ENCODE measurements at places on chromosomes 3 and 15.

GRCh38 chr3:117914540-117915100, 1120.0 kb downstream of the IGSF11 start:
- no peak for DNase-seq

DNA sequence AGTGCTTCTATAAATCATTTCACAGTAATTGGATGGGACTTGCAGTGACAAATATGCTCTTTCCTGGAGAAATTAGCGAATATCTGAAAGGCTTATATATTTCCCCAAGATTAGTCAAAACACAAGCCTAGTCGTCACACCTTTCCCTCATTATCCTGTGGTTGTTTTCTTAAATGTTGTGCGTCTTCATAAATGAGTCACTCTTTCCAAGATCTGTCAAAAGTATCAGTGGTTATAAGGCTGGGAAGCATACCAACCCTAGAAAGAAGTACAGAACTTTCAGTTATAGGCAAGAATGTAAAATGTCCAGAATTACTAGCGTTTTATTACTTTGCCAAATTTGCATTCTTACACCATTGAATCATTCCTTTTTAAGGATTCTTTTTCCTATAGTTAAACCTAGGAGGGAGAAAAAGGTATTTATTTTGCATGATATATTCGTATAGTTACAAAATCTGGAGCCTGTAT, 33.6 kb downstream of the TMEM212 start:
- DNase-seq = no peak

DNA sequence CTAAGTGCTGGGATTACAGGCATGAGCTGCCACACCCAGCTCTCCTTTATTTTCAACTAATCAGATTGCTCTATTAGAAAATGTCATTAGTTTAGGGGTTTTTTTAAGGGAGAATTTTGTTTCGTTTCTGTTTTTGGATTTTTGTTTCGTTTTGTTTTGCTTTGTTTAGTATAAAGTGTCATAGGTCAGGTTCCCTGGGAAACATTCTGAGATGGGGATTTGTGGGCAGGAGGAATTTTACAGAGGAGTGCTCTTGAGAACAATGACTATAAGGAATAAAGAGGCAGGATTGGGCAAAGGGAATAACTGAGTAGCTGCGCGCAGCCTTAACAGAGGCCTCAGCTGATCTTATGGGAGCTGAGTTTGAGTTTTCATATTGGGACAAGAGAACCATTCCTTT, 86.8 kb upstream of the NR2F2 start:
- no peak for DNase-seq

DNA sequence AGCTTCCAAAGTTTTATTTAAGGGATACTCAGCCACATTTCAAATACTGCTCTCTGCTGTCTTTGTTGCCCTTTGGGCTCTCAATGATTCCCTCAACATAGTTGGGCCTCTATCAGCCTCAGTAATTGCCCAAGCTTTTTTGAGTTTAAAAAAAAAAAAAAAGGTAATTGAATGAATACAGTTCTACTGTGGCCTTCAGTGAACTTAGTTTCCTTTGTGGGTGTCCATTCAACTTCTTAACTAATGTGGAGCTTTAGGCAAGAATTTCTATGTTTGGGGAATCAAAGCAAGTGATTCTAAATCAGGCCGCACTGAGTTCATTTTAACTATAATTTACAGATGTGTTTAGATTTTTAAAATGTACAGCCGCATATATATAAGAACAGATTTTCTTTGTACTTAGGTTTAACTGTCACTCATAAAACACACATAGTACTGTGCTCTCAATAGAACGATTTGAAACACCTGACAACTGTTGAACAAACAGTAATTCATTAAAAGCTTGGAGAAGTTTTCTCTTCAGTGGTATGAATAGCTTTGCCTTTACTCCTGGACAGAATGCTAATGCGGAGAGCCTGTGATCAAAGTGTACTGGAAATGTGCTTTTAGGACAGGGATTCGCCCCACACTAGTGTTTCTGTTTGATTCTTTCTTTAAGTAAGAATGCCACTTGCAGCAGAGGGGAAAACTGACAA, 844.9 kb upstream of the SEMA6D start:
- no peak for DNase-seq

- DNase-seq = no peak
These were observed 94.2 kb downstream of the ZBTB20 start for GRCh38 chr3:115052906-115053305.

GRCh38 chr15:41659855-41660234, 360 bp upstream of the MGA start:
- DNase-seq = no peak

DNA sequence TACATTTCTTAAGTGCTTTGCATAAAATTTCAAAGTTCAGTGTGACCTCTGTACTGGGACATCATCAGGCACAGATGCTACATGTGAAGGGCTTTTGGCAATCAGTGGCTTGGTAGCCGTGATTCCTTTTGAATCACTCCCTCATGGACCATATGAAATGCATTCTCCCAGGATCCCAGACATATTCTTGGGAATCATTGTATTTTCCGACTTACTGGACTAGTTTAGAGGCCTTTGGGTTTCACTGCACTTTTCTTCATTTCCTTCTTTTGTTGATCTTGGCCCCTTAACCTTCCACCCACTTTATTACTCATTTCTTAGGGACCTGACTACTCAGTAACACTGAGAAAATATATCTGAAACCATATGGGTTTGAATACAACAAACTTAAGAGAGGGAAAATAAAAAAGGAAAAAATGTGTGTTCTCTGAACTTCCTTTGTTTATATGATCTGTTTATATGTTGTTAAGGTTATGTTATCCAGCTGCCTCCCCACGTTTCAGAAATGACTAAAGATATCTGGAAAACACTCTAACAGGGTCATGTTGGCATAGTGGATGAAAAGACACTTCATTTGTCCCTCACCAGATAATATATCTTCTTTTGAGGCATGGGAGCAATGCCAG, 35.1 kb downstream of the HMG20A start:
- no peak for DNase-seq
